ENCODE measurements at places on chromosomes 3 and 15. TPM values are rescaled to one million over a fixed set of nuclear protein-coding genes. Genes with fewer than 3 reads are reported as not detected.

GRCh38 chr15:85388566-85389305 is 8.3 kb downstream of the AKAP13 start:
- no peak for DNase-seq

GRCh38 chr3:72013084-72013483 is 228.1 kb upstream of the PROK2 start:
- no peak for DNase-seq

Gene FAM43A
- total RNA-seq: 2.7 TPM

Gene CAMKV
- not detected for total RNA-seq

Gene LDHAL6B
- not detected for total RNA-seq

DNA sequence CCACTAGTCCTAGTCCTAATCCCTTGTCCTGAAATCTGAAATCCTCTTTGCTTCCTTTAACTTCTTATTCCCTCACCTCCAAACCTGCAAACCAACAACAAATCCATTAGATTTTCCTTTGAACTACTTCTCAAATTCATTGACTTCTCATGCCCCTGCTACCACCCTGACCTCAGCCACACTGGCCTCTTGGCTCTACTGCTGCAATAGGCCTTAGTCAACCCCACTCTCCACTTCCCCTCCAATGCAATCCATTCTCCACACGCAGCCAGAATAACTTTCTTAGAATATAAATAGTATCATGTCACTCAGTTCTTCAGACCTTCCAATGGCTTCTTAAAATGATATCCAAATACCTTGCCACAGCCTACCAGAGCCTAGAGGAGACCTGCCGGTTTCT is 131.1 kb upstream of the GADL1 start:
- DNase-seq: no peak

GRCh38 chr3:131401978-131402377 is 20.4 kb downstream of the NUDT16 start:
- no peak for DNase-seq

Gene EIF4E3
- 9.1 TPM for total RNA-seq

GRCh38 chr15:73425510-73425909 is 17.5 kb upstream of the REC114 start:
- no peak for DNase-seq

- DNase-seq: no peak
These were observed 91.2 kb downstream of the SEMA5B start for GRCh38 chr3:122936335-122936734.

GRCh38 chr3:67294341-67294740 is 296.2 kb downstream of the KBTBD8 start:
- DNase-seq: no peak

Gene ZIC1
- total RNA-seq: not detected

DNA sequence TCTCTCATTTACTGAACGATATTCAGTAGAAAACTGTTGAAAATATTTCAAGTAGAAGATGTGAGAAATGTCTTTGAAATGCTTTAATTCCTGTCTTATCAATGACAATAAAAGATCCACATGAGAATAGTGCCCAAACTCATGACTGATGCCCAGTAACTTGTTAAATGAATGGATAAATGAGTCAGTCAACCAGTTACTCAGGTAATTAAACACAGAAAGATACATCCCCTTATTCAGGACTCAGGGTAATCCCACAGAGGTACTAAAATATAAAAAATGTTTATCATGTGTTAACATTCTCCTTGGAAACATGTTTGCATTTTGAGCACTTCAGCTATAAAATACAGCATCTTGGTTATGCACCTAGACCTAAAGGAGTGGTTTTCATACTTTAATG is 169.5 kb downstream of the MBNL1 start:
- DNase-seq: no peak

DNA sequence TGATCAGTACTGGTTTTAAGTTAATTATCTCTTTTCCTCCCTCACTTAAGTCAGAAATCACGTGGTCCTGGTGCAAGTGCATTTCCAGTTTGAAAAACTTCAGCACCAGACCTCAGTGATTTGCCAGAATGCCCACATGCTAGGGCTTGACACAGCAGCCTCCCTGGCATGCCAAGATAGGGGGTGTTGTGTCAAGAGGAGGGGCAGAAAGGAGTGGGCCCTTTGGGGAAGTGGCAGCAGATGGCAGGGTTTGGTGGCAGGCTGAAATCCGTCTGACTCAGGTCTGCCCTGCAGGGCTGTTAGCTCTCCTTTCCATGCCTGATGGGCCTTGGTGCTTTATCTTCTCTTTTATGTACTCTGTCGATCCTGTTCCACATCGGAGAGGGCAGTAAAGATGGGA is 23.4 kb downstream of the PXK start:
- no peak for DNase-seq

Gene DLL4
- 0.82 TPM for total RNA-seq

DNA sequence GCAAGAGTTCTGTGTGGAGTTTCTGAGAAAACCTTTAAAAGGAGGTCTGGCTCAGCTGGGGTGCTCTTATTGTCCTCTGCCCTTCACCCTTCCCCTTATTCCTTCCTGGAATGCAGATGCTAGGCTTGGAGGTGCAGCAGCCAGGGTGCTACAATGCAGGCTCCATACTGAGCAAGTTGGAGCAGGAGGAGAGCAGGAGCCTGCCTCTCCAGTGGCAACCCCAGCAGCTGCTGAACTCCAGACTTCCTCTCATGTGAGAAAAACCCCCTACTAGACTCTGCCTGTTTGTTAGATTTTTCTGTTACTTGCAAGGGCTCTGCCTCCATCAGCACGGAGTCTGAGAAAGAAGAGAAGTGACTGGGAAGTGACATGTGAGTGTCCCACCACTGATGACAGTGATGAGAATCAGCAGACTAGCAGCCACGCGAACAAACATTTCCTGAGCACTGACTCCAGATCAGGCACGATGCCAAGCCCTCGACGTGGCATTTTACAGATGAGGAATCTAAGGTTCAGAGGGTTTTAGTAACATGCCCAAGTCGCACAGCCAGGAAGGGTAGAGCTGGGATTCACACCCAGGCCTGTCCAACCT is 16.1 kb upstream of the RARRES1 start:
- no peak for DNase-seq

DNA sequence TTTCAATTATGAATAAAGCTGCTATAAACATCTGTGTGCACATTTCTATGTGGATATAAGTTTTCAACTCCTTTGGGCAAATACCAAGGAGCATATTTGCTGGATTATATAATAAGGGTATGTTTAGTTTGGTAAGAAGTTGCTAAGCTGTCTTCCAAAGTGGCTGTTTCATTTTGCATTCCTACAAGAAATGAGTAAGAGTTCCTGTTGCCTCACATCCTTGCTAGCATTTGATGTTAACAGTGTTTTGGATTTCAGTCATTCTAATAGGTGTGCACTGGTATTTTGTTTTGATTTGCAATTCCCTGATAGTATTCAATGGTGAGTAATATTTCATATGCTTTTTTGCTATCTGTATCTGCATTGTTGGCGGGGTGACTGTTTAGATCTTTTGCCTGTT is 120.7 kb upstream of the MDFIC2 start:
- DNase-seq: no peak

Gene MORC1
- not detected for total RNA-seq

DNA sequence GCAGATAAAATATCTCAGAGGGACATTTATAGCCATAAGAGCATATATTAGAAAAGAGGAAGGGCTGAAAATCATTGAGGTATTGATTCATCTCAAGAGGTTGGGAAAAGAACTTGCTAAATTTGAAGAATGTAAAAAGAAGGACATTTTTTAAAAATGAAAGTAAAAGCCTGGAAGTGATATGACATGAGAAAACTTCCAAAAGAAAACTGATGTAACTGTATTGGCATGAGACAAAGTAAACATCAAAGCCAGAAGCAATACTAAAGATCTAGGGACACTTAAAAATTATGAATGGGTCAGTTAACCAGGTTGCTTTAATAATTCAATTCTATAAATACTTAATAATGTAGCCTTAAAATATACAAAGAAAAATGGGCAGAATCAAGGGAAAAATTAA is 31.9 kb downstream of the CEP63 start:
- DNase-seq: no peak

DNA sequence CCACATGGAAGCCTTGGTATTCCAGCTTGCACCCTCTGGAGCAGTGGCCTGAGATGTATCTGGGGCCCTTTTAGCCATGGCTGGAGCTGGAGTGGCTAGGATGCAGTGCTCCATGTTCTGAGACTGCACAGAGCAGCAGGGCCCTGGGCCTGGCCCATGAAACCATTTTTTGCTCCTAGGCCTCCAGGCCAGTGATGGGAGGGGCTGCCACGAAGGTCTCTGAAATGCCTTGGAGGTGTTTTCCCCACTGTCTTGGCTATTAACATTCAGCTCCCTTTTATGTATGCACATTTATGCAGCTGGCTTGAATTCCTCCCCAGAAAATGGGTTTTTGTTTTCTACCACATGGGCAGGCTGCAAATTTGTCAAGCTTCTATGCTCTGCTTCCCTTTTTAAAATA is 43.0 kb upstream of the MYRIP start:
- no peak for DNase-seq

DNA sequence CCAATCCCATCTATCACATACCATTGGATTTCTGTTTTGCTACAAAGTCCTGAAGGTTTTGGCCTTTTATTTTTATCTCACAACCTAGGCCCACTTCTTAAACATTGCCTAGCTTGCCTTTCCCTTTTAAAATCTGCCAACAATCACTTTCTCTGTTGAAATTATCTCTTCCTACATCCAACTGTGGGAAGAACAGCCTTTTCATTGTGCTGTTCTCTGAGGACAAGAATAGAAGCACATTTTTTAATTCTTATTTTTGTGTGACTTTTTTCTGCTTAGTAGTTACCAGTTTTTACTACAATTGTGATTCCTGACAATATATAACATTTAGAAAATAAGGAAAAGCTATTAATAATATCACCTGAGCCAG is 159.2 kb downstream of the CNTN6 start:
- DNase-seq: no peak

Gene AGBL1
- not detected for total RNA-seq
